ENCODE measurements at places on chromosomes 11 and 22.

DNA sequence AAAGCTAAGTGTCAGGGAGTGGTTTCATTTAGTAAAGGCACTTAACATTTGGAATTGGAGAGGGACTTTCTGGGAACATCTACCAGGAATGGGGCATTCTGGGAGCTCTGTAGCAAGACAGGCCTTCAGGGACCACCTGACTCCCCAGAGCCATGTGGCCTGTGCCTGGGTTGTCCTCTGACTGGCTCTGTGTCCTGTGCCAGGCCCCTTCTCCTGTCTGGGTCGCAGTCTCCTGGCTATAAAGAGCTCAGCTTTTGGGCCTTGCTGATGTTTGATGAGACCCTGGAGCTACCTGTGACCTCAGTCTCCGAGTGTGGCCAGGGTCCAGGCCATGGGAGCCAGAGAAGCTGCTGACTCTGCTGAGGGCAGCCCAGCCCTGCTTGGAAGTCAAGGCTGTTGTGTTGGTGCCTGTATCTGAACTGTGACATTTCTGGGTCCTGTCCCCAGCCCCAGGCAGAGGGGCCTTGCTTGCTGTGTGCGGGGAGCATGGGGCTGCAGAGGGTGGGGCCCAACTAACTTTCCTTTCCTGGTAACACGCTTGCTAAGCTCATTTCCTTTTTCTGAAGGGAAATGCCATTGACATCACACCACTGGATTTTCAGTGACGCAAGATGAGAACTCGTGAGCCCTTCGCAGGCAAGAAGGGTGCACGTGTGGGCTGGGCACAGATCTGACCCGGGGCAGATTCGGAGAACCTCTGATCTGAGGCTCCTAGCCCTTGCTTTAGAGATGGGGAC is 41.3 kb downstream of the LRRC32 start:
- no peak for DNase-seq

GRCh38 chr22:41485033-41485432 is 16.1 kb downstream of the ACO2 start:
- DNase-seq, result no peak

DNA sequence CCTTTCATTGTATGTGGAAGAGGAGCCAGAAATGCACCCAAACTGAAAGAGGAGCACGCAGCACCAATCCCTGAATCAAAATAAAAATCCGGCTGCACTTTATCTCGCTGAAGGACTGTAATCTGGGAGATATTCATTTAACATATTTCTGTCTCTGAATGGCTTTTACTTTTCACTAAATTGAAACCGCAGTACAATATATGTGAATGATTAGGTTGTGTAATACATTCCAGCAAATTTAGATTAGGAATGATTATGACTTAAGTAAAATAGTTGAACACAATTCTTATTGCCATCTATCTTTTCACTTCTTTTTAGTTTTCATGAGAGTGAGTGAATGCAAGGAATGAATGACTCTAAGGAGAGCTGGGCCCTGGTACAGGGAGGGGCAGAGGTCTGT is 232.1 kb downstream of the ST3GAL4 start:
- DNase-seq, result no peak

- DNase-seq, result no peak
Measured at GRCh38 chr11:72191961-72192381, at the start of gene FOLR1. TSS of gene FOLR1 (plus strand) at chr11:72192140. CDS start at chr11:72192174, 34 bp downstream.

- no peak for DNase-seq
Measured at GRCh38 chr22:27372364-27372763, 429.2 kb downstream of the MN1 start.

DNA sequence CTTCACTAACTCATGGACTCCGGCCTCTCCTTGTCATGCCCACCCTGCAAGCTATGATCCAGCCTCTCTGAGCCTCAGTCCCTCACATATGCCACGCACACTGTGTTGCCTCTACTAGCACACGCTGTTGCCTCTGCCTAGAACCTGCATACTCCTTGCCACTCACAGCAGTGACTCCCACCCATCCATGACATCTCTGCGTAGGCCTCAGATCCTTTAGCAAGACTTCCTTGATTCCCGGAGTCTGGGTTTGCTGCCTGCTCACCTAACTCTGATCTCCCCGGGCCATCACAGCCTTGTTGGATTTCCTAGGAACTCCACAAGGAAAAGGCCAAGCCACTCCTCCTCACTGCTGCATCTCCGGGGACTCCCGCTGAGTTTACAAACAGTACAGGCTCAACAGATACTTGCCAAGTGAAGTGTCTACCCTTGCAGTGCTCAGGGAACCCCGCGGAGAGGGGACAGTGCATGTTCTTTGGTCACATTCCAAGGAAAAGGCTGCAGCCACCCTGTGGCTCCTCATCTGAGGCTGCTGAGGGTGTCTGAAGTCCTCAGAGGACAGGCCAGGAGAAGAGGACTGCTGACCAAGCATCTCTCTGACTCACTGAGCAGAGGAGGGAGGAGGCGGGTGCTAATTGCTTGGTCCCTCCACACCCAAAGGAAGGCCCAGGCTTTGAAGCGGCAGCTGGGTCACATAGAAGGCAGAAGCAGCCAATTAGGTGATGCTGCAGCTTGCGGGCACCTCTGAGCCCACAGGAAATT is 42.4 kb upstream of the NAV2 start:
- no peak for DNase-seq
